ENCODE measurements at places on chromosomes 13 and 19. TPM values are rescaled to one million over a fixed set of nuclear protein-coding genes. Genes with fewer than 3 reads are reported as not detected.

The ZNF580 gene
- polyA plus RNA-seq = 26.0 TPM

DNA sequence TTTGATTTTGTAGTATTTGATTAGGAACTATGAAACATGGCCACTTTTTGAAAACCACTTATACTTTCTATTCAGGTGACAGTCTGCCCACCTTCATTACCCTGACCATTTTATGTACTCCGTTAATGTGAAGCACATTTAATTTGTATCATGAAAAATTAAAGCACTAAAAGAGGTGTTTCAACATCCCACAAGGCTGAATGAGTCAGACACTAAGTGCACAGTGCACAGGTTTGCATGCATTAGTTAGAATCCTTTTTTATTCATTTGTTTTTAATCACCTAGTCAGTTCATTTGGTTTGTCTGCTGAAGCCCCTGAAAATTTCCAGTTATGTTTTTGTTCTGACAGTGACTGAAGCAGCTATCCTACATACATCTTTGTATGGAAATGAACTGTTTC, 271.0 kb downstream of the SLITRK5 start:
- no peak for DNase-seq

GRCh38 chr13:112133499-112134390, 66.8 kb downstream of the SOX1 start:
- DNase-seq = no peak

- no peak for DNase-seq
Measured at GRCh38 chr13:29384466-29384865, 211.0 kb downstream of the SLC7A1 start.

DNA sequence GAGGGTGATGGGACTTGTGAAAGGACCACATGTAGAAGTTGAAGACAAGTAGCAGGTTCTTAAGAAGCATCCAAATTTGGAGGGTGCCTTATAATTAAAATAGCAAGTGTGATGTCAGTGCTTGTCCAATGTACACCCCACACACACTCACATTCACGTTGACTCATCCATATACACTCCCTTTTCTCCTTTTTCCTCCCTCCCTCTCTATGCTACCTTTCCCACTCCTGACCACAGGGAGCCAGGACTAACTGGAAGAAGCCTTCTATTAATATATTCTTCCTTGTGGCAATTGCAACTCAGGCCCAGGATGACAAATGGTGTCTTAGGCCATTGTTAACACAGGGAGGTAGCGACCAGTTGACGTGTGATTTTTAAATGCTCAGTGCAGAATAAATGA, 16.3 kb upstream of the GPR183 start:
- no peak for DNase-seq

GRCh38 chr19:16185768-16186123, 536 bp downstream of the FAM32A start:
- DNase-seq = peak; percentile 23

DNA sequence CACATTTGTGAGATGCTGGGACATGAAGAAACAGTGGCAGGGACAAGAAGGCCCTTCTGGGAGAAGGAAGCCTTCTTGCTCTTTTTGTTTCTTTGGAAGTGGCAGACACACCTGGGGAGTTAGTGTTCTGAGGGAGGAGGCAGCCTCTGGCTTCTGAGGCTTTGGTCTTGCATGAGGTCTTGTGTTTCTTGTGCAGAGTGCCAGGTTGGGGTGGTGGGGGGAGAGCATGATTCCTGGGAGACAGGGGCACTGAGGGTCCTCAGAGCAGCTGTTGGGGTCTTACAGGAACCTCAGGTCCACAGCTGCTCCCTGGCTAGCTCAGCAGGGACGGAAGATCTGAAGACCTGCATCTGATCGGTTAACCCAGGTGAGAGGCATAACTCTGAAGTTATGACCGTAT, 167.5 kb upstream of the ZNF536 start:
- DNase-seq = no peak

Data from hindlimb muscle (tissue), 1 donor.